Activated T-cell treated with anti-CD3 and anti-CD28 coated beads for 4 hours (primary cell): ENCODE measurements at places on chromosomes 13 and 19.
A peak's percentile ranks its signal among the peaks of the same experiment; 100 is the strongest.

DNA sequence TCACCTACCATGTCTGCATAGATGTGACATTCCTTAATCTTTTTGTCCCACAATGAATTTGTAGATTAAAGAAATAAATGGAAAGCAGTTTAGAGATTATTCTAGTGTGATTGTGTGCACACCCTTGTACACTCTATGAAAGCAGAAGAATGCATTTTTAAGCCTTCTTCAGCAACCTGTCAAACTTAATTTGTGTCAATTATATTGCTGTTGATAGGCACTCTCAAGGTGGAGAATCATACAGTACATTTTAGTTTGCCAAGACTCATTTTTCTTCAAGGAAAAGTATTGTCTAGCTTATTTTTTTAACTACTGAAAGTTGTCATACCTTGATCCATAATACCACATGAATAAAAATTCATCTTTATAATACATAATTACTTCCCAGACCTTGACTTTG, 1898.9 kb downstream of the OLFM4 start:
- no peak for DNase-seq

GRCh38 chr13:20721454-20722357, 18.2 kb downstream of the IL17D start:
- no peak for DNase-seq

DNA sequence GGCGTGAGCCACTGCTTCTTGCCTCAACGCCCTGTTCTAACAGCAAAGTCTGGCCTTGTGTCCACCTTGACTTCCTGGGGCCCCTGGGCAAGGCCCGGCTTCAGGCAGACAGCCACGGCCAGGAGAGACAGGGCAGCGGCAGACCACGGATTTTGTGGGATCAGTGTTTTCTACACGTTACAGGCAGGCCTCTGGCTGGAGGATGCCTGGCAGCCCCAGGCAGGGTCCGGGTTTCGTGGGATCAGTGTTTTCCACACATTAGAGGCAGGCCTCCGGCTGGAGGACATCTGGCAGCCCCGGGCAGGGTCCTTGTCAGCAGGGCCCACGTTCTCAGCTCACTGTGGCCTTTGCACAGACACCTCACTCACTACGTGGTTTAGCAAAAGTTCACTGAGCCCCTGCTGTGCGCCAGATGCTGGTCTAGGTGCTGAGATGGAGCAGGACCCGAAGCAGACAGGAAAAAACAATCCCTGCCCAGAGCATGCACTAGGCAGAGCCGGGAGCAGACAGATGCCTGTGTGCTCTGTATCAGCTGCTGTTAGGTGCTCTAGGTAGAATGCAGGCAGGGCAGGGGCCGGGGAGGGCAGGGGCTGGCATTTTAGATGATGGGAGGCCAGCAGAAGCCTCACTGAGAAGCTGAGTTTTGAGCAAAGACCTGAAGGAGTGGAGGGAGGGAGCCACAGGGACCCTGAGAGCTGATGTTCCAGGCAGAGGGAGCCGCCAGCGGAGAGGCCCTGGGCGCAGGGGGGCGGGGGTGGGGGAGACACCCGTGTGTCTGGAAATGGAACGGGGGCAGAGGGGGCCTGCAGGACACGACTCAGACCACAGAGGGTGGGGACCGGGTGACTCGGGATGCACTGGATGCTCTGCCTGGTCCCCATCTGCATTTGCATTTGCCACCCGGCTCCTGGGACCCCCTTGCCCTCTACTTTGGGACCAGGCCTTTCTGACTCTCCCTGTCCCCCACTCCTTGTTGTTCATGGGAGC, 25.0 kb upstream of the NCCRP1 start:
- no peak for DNase-seq

DNA sequence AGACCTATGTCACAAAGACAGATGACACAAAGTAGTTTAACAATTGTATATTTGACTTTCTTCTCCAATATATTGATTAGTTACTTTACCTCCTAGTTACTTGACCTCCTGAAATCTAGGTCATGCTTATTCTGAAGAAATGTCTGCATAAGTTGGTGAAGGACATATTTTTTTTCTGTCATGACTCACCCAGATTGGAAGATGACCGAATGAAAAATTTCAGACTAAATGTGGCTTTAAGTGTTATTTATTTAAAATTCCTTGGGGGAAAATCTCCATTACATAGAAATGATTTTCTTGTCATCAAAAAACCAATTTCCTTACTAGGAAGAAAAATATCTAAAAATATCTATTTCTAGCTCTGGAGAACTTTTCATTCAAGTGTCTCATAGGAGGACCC, 217.1 kb downstream of the POSTN start:
- DNase-seq, result no peak

DNA sequence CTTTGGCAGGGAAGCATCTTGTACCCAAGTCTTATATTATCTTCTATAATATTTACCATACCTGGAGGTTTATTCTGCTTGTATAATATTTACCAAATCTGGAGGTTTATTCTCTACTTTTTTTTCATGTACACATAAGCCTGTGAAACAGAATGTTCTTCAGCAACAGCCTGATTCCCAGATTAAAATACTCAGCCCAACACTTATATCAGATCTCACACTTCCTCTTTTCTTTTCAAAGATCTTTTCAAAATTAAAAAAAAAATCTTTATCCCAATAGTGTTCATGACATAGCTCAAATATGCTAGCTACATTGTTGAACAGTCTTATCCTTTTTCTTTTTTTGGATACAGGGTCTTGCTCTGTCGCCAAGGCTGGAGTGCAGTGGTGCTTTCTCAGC, 300.7 kb downstream of the LMO7 start:
- no peak for DNase-seq

DNA sequence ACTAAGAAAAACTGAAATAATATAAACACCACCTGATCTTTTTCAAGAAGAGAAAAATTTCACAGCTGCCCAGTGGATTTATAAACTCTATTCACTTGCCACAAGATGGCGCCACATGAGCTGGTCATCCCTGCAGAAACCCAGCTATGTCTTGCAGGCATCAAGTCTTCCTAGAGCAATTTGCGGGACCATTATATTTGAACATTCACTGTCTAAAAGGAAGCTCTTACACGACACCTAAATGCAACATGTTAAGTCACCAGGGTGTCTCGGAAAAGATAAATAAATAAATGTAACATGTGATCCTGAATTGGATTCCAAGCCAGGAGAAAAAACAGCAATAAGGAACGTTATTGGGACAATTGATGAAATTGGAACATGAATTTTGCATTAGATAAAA, 20.3 kb upstream of the AKT2 start:
- peak; percentile 62 for DNase-seq

DNA sequence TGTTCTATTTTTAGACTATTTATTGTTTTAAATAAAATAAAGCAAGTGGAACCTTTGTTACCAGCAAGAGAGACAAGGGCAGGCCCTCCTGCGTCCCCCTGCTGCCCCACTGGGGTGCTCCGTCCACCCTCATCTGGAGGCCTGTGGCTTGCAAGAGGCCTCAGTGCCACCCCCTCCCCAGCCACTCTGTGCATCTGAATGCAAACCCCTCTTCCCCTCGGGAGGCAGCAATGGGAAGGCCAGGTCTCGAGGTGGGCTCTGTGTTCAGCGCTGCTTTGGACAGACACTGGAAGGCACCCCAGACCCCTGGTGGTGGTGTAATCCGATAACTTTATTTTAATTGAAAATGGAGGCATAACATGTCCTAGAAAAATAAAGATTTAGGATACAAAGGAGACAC, 4.6 kb downstream of the SIX5 start:
- no peak for DNase-seq

DNA sequence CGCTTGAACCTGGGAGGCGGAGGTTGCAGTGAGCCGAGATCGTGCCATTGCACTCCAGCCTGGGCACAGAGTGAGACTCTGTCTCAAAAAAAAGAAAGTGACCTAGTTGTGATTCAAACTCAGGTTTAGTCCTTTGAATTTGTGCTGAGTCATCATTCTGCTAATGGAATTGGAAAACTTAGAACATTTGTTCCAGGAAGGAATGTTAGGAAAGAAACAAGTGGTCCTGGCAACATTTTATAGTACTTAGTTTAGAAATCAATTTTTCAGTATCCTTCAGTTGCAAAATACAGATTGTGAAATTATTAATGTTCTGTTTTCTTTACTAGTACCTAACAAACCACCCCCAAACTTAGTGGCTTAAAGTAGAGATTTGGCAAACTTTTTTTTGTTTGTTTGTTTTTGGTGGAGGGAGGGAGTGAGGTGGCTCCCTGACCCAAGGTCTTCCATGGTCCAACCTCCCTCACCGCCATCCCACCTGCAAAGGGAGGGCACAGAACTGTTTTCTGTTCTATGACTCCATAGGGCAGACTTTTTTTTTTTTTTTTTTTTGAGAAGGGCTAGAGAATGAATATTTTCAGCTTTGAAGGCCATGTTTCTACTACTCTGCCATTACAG, 9.2 kb upstream of the SULT2A1 start:
- DNase-seq, result no peak

DNA sequence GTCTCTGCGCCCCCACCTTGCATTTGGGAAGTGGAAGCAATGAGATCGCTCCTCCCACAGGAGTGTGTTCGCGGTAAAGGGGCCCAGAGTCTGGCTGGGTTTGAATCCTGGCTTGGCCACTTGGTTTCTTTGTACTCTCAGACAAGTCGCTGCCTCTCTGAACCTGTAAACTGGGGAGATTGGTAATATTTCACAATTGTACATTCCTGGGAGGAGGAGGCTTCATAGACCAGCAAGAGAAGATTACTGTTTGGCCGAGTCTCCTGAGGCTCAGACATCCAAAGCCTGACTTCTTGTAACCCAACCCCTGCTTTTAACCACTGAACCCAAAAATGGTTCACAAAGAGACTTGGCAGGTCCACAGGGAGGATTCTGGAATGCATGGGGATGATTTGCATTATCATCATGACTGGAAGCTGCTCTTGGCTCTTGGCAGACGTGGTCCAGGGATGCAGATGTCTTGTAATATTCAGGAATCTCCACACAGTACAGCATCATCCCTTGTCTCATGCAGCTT, 13.6 kb upstream of the STRN4 start:
- no peak for DNase-seq

DNA sequence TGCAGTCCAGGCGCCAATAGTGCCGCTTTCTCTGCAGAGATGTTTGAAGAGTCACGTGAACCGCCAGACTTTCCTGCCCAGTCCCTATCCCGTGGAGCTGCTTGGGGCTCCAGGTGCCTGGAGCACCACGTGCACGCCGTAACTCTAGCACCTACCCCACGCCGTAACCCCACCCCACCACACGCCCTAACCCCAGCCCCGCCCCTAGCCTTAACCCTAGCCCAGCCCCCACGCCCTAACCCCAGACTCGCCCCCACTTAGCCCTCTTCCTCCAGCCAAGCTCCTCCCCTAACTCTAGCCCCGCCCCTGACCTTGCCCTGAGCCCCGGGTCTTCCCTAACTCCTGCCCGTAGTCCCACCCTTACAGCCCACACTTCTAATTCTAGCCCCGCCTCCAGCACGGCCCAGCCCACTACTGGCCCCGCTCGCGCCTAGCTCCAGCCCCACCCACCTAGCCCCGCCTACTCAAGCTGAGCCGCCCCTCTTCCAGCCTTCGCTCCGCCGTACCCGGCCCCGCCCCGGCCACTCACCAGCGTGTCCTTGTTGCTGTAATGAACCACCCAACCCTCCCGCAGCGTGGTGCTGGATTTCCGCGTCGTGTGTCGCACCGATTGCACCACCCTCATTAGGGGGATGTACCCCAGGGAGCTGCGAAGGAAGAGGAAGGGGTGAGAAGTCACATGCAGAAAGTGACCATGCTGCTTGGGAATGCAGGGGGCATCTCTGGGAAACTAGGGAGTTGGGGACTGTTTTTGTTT, 19.5 kb downstream of the PRKD2 start:
- no peak for DNase-seq

- DNase-seq, result no peak
Measured at GRCh38 chr13:93723316-93723715, 496.7 kb downstream of the GPC6 start.

GRCh38 chr19:54030895-54031586, 32.7 kb downstream of the VSTM1 start:
- no peak for DNase-seq

- DNase-seq, result no peak
Measured at GRCh38 chr19:32875428-32875827, 5.9 kb upstream of the SLC7A9 start.

- DNase-seq, result no peak
Measured at GRCh38 chr19:48342841-48343540, 17.6 kb downstream of the EMP3 start.

- DNase-seq, result no peak
Measured at GRCh38 chr13:24116131-24116530, 44.4 kb upstream of the SPATA13 start.

DNA sequence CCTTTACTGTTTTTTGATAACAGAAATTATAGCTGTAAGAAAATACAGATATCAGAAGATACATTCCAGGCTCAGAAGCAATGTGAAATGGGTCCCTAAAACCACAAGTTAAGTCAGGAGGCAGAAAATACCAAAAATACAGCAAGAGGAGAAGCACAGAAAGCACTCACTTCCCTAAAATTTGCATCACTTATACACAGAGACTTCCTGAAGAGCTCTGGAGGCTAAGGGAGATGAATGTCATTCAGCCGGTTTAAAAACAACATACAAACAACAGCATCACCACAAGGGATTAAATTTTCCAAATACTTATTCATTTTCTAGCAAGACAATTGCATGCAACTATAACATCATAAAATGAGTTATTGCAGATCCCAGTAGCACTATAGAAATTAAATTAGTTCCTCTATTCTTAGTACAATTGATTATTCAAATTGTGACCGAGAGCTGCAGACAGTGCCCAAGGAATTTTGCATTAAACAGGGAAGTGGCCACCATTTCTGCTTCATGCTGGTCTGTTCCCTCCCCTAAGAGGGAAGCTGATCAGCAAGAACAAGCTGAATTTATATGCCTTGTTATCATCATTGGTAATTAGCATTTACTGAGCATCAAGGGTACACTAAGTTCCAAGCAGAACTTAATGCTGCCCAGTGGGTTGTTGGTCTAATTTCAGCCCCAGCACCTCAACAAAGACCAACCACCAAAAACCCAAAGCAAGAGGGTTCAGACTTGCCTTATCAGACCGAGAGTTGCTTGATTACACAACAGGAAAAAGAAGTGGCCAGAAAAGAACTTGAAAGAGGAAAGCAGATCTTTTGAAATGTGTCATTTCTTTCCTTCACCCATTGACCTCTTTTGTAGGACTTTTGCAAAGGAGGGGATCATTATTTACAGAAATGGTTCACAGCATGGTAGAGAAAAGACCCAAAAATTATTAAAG, 140.7 kb downstream of the KCTD12 start:
- no peak for DNase-seq

DNA sequence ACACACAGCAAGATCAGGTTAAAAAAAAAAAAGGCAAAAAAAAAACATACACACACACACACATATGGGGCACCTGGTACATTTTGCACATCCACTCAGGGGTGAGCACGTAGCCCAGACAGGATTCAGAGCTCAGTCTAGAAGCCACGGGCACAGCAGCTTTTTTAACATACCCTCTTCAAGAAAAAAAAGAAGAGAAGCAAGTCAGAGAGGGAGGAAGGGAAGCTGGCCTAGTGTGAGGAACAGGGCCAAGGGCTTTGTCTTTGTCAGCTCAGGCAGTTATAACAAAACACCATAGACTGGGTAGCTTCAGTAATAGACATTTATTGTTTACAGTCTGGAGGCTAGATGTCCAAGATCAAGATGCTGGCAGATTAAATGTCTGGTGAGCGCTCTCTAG, 2.3 kb upstream of the TPM4 start:
- no peak for DNase-seq

GRCh38 chr19:43725468-43725867, 9.6 kb downstream of the IRGC start:
- no peak for DNase-seq

- DNase-seq, result no peak
Measured at GRCh38 chr19:32067685-32068084, 277.7 kb upstream of the ZNF507 start.
